ENCODE measurements at places on chromosomes 1 and 21. TPM values are rescaled to one million over a fixed set of nuclear protein-coding genes. Genes with fewer than 3 reads are reported as not detected.

The TNNI3K gene
- 0.52 TPM for total RNA-seq

DNA sequence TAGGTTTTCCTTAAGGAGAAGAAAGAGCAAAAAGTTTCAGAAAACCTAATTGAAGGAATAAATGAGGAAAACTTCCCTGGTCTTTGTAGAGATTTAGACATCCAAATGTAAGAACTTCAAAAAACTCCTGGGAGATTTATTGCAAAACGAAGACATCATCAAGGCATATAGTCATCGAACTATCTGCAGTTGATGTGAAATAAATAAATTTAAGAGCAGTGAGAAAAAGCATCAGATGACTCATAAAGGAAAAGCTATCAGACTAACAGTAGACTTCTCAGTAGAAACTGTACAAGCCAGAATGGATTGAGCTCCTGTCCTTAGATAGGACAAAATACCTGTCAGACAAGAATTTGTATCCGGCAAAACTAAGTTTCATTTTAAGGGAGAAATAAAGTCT, 569.4 kb upstream of the ADAMTS5 start:
- no peaks in the 10 kb centered on the region for H3K27me3 ChIP-seq
- H3K4me3 ChIP-seq: no peak overlapping the region
- H3K4me1 ChIP-seq: no peaks in the 10 kb centered on the region
- no peak overlapping the region for H3K27ac ChIP-seq

DNA sequence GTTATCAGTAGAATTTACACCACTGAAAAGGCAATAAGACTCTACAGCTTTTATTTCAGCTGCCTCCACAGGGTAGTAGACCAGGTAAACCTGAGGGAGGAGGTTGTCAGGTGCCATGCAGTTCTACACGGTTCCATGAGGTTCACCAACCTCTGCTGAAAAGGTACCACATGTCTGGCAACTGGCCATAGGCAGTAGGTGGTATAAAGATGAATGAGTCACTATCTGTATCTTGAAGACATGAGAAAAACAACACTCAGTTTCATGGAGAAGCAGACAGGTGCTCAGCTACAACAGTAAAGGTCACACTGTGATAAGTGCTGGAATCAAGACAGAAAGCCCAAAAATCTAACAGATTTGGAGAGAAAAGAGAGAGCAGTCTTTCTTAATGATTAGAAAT, 145.4 kb downstream of the PTGER3 start:
- no peaks in the 10 kb centered on the region for H3K27me3 ChIP-seq
- H3K4me1 ChIP-seq: no peaks in the 10 kb centered on the region
- no peak for DNase-seq

DNA sequence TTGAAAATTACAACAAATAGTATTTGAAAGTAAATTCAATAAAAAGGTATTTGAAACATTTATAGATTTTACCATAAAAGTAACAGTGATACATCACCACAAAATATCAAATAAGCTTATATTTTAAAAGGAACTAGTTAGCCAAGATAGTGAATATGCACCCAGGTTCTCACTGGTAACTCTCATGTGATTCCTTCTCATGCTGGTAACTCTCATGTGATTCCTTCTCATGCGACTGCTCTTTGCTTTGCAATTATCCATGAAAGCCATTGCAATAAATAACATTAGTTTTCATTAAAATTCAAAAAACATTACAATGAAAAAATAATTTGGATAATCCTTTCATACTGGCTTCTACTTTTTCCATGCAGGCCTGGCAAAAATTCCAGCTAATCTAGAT, 75.4 kb downstream of the AHCTF1 start:
- H3K4me3 ChIP-seq: no peak overlapping the region
- DNase-seq: no peak
- peaks cover 86% of the 10 kb centered on the region for H3K36me3 ChIP-seq
- no peaks in the 10 kb centered on the region for H3K27me3 ChIP-seq
- H3K27ac ChIP-seq: no peak overlapping the region
- no peaks in the 10 kb centered on the region for H3K4me1 ChIP-seq

The OPTC gene
- not detected for total RNA-seq

DNA sequence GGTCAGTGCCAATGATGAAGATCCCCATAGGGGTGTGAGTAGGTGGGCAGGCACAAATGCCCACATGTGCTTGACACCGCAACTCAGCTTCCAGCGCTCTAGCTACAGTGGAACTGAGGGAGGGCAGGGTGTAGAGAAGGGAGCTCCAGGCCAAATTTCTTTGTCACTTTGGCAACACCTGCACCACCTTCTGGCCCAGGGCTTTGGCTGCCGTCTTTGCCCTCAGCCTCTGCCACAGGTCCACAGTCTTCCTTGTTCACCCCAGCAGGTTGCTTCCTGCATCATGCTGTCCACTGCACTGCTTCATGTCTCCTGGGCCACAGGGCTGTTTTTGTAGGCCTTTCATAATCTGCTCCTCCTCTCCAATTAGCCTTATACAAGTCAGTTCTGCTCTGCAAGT, 20.4 kb upstream of the FMOD start:
- DNase-seq: no peak
- H3K36me3 ChIP-seq: no peaks in the 10 kb centered on the region
- H3K4me1 ChIP-seq: no peaks in the 10 kb centered on the region
- no peaks in the 10 kb centered on the region for H3K27me3 ChIP-seq
- H3K27ac ChIP-seq: no peak overlapping the region

- DNase-seq: no peak
- H3K36me3 ChIP-seq: peaks cover 5% of the 10 kb centered on the region
- no peak overlapping the region for H3K4me3 ChIP-seq
- peaks cover 21% of the 10 kb centered on the region for H3K4me1 ChIP-seq
Measured at GRCh38 chr1:235331401-235331800, 3.0 kb downstream of the GGPS1 start.

The TOR1AIP1 gene
- 50.0 TPM for total RNA-seq

GRCh38 chr1:196152086-196152485, 456.2 kb downstream of the KCNT2 start:
- no peak overlapping the region for H3K27ac ChIP-seq
- no peaks in the 10 kb centered on the region for H3K36me3 ChIP-seq
- no peaks in the 10 kb centered on the region for H3K4me1 ChIP-seq
- no peaks in the 10 kb centered on the region for H3K27me3 ChIP-seq

The FOXO6 gene
- 0.15 TPM for total RNA-seq

The RGS2 gene
- total RNA-seq: 224 TPM

The MMEL1 gene
- 0.22 TPM for total RNA-seq

DNA sequence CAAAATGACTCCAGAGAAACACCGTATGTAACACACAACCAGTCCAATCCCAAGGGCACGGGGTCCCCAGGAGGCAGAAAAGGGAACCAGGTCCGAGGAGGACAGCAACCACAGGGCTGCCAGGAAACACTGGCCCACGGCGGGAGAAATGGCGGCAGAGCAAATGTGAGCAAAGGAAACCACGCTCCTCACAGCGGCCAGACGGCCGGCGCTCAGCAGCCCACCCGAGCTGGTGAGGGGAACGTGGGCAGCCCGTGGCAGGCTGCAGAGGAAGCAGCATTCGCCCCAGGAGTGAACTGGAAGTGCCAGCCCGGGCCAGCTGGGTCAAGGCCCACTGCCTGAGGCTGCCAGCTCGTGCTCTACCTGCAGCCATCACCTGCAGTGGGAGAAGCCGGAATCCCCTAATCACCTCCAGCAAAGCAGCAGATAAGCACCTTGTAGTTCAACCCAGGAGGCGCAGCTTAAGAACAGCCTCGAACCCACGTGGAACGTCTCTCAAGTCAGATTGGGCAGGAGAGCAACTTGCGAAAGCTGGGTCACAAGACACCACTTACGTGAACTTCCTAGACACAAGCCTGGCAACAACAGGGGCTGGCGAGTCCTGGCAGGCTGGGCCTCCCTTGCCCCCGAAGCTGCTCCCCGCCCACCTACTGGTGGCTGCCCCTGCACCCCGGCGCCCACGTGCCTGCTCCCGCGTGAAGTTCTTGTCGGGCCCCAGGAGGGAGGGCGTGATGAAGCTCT, 6.7 kb downstream of the SLC19A1 start:
- H3K4me1 ChIP-seq: peaks cover 12% of the 10 kb centered on the region
- H3K27me3 ChIP-seq: no peaks in the 10 kb centered on the region
- H3K36me3 ChIP-seq: no peaks in the 10 kb centered on the region

DNA sequence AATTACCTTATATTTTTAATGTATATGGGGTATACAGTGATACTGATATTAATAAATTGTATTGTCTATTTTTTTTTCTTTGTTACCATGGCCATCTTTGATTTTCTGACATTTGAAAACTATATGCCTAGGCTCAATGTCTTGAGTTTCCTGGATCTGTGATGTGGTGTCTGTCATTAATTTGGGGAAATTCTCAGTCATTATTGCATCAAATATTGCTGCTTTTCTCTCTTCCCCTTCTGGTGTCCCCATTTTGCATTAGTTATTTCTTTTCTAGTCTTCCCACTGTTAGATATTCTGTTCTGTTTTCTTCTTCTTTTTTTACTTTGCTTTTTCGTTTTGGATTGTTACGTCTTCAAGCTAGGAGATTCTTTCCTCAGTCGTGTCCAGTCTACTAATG, 33.8 kb downstream of the ZBTB40 start:
- no peak overlapping the region for H3K4me3 ChIP-seq
- no peaks in the 10 kb centered on the region for H3K4me1 ChIP-seq
- DNase-seq: no peak
- no peaks in the 10 kb centered on the region for H3K36me3 ChIP-seq
- no peak overlapping the region for H3K27ac ChIP-seq

The GSTM1 gene
- 30.5 TPM for total RNA-seq

The GBP3 gene
- total RNA-seq: 16.4 TPM

The TRIM67 gene
- total RNA-seq: not detected

The CC2D1B gene
- total RNA-seq: 79.7 TPM

GRCh38 chr1:16191309-16191708, 21.1 kb downstream of the ARHGEF19 start:
- no peak overlapping the region for H3K27ac ChIP-seq
- H3K36me3 ChIP-seq: no peaks in the 10 kb centered on the region
- peaks cover 5% of the 10 kb centered on the region for H3K4me1 ChIP-seq
- peaks cover 26% of the 10 kb centered on the region for H3K27me3 ChIP-seq
- H3K4me3 ChIP-seq: no peak overlapping the region
- no peak for DNase-seq

DNA sequence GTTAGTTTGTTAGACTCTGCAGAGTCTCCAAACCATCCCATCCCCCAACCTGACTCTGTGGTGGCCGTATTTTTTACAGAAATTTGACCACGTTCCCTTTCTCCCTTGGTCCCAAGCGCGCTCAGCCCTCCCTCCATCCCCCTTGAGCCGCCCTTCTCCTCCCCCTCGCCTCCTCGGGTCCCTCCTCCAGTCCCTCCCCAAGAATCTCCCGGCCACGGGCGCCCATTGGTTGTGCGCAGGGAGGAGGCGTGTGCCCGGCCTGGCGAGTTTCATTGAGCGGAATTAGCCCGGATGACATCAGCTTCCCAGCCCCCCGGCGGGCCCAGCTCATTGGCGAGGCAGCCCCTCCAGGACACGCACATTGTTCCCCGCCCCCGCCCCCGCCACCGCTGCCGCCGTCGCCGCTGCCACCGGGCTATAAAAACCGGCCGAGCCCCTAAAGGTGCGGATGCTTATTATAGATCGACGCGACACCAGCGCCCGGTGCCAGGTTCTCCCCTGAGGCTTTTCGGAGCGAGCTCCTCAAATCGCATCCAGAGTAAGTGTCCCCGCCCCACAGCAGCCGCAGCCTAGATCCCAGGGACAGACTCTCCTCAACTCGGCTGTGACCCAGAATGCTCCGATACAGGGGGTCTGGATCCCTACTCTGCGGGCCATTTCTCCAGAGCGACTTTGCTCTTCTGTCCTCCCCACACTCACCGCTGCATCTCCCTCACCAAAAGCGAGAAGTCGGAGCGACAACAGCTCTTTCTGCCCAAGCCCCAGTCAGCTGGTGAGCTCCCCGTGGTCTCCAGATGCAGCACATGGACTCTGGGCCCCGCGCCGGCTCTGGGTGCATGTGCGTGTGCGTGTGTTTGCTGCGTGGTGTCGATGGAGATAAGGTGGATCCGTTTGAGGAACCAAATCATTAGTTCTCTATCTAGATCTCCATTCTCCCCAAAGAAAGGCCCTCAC, at the start of gene OLIG2:
TSS of gene OLIG2 (plus strand) at position 447 of the 954 bp plus-strand sequence. CDS start 928 bp downstream, outside the sequence.
- DNase-seq: peak; percentile 30
- no peak within 1 kb of the TSS for H3K27ac ChIP-seq
- H3K4me3 ChIP-seq: no peak within 1 kb of the TSS
- H3K36me3 ChIP-seq: no peaks in the 10 kb centered on the region
- H3K27me3 ChIP-seq: no peaks in the 10 kb centered on the region

The OR2T4 gene
- not detected for total RNA-seq

DNA sequence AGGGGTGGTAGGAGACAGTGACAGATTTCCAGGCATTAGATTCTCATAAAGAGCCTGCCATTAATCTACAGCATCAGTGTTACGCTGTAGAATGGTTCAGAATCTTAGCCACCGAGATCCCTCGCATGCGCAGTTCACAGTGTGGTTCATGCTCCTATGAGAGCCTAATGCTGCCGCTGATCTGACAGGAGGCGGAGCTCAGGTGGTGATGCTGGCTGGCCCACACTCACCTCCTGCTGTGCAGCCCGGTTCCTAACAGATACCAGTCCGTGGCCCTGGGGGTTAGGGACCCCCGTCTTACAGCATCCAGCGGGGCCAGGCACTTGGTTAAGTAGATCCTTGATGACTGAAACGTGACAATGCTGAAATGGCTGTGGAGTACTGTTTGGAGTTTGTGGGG, 163.6 kb upstream of the C1orf21 start:
- DNase-seq: no peak
- no peaks in the 10 kb centered on the region for H3K27me3 ChIP-seq

The IQGAP3 gene
- 0.07 TPM for total RNA-seq

DNA sequence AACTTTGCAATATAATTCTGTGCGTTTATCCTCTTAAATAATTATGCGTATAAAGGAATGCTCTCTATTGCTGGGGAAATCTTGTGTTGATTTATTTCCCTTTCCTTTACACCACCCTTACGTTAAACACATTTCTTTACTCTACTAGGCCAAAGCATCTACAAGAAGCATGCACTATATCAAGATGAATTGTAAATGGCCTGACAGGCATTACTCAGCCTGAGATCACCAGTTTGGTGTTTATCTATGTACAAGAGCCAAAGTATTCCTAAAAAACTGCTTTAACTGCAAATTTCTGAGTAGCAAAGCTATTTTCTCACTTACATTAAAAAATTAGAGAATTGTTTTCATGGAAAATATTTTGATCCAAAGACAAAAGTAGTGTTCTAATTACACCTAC, 114.8 kb downstream of the TYW3 start:
- H3K4me3 ChIP-seq: no peak overlapping the region
- H3K27ac ChIP-seq: no peak overlapping the region
- H3K36me3 ChIP-seq: no peaks in the 10 kb centered on the region

DNA sequence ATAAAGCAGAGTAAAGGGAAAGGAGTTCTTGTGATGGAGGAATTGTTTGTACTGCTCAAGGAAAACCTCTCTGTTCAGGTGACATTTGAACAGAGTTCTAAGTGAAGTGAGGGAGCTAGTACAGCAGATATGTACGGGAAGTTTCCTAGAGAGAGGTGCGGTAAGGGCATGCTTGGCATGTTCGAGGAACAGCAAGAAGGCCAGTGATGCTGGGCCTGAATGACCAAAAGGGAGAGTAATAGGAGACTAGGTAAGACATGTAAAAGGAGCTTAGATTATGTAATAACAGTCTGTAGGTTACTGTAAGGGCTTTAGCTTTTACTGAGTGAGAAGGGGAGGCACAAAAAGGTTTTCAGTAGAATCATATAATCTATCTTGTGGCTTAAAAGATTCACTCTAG, 63.9 kb downstream of the PIK3R3 start:
- no peak for DNase-seq
- H3K4me3 ChIP-seq: no peak overlapping the region
- no peak overlapping the region for H3K27ac ChIP-seq
- H3K27me3 ChIP-seq: no peaks in the 10 kb centered on the region

GRCh38 chr1:98792123-98792522, 130.6 kb downstream of the SNX7 start:
- no peaks in the 10 kb centered on the region for H3K4me1 ChIP-seq
- no peaks in the 10 kb centered on the region for H3K36me3 ChIP-seq
- H3K4me3 ChIP-seq: no peak overlapping the region
- DNase-seq: no peak

The PCSK9 gene
- not detected for total RNA-seq

The SLC45A1 gene
- total RNA-seq: 0.61 TPM

Measured in B cell (primary cell).